Epithelial cell of alveolus of lung (primary cell): ENCODE measurements at places on chromosomes 2 and 18. TPM values are rescaled to one million over a fixed set of nuclear protein-coding genes. Genes with fewer than 3 reads are reported as not detected.

CHRNA1 gene
- 4.1 and 5.7 TPM in 2 replicates for total RNA-seq

SERPINB5 gene
- total RNA-seq: 1.0 and 1.8 TPM in 2 replicates

EIF4E2 gene
- total RNA-seq: 52.2 and 72.9 TPM in 2 replicates

ALLC gene
- not detected in 2 replicates for total RNA-seq

RASGRP3 gene
- total RNA-seq: 0.56 and 1.9 TPM in 2 replicates

ATIC gene
- total RNA-seq: 54.9 and 57.2 TPM in 2 replicates

ANKRD30BL gene
- not detected in 2 replicates for total RNA-seq

WDR75 gene
- 37.3 and 37.9 TPM in 2 replicates for total RNA-seq

DUSP19 gene
- 1.4 and 3.3 TPM in 2 replicates for total RNA-seq

OXER1 gene
- total RNA-seq: 0.13 and 0.32 TPM in 2 replicates

UGT1A3 gene
- total RNA-seq: not detected in 2 replicates

C18orf32 gene
- 22.0 and 39.6 TPM in 2 replicates for total RNA-seq

FER1L5 gene
- total RNA-seq: under 0.01 and 0.16 TPM in 2 replicates

DSG3 gene
- 0.13 TPM in 1 of 2 replicates, not detected in the other for total RNA-seq

PGAP1 gene
- total RNA-seq: 6.3 and 16.4 TPM in 2 replicates

GPR45 gene
- not detected in 2 replicates for total RNA-seq

TRABD2A gene
- 5.3 and 16.3 TPM in 2 replicates for total RNA-seq

TXNDC2 gene
- 0.64 TPM in 1 of 2 replicates, not detected in the other for total RNA-seq

DSC3 gene
- total RNA-seq: 1.4 and 2.5 TPM in 2 replicates

ANKRD29 gene
- 0.16 and 2.3 TPM in 2 replicates for total RNA-seq

ICOS gene
- not detected in 2 replicates for total RNA-seq

KDSR gene
- 29.6 and 30.4 TPM in 2 replicates for total RNA-seq

CNDP1 gene
- not detected in 2 replicates for total RNA-seq

SPP2 gene
- not detected in 2 replicates for total RNA-seq

LRRC30 gene
- not detected in 2 replicates for total RNA-seq

TNS1 gene
- 29.6 and 78.2 TPM in 2 replicates for total RNA-seq

MRO gene
- not detected in 2 replicates for total RNA-seq

FIGN gene
- total RNA-seq: 1.0 and 5.3 TPM in 2 replicates

ALPI gene
- not detected in 2 replicates for total RNA-seq

RGPD4 gene
- total RNA-seq: not detected in 2 replicates
